ENCODE measurements at places on chromosomes 2 and 18. TPM values are rescaled to one million over a fixed set of nuclear protein-coding genes. Genes with fewer than 3 reads are reported as not detected.

Gene RBBP8
- 29.8 TPM for polyA plus RNA-seq

GRCh38 chr2:57570961-57571360 is 475.6 kb upstream of the VRK2 start:
- DNase-seq = no peak

- no peak for DNase-seq
These were observed 51.5 kb upstream of the CDH19 start for GRCh38 chr18:66655407-66655806.

DNA sequence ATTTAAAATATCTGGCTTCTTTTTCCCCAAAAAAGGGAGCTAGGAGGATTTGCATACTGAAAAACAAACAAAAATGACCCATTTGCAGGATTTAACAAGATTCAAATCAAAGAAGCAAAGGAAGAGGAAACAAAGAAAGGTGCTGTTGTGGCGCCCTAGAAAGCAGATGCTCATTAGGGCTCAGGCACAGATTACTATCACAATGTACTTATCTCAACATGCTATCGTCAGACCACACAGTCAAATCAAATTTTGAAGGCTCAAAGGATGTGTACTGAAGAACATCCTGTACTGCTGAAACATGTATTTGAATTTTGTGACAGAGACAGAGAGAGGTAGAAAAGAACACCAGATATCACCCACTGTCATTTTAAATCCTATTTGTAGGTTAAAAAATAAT is 10.9 kb downstream of the RBMS1 start:
- DNase-seq = no peak

DNA sequence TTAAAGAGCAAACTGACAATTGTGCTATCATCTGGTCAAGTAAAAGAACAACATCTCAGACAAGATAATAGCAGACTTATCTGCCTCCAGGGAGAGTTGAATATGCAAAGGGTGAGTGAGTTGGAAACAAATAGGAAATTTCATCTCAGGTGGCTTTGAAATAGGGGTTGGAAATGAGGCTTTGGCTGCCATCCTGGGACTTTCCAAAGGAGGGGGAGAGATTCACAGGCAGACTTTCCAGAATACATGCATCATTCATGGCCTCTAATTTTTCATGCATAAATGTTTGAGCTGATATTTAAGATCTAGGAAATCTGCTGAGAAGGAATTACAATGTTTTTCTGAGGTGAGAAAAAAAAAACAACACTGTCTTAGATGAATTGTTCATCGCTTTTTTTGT is 300.5 kb downstream of the ALK start:
- DNase-seq = no peak

DNA sequence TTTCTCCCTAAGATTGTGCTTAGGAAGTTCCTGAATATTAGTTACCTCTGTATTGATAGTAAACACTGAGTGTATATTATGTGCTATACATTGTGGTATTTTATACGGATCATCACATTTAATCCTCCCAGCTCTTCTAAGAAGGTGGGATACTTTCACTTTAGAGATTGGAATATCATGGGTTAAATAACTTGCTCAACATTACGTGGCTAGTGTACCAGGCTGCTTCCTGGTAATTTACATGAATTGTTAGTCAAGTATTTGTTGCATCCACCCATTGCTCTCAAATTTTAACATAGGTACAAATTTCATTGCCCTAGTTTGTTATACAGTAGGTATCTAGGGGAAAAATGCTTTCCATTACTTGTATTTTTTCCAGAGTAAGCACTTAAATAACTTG is 21.4 kb downstream of the FAM98A start:
- no peak for DNase-seq

Gene C2orf81
- 1.7 TPM for polyA plus RNA-seq

DNA sequence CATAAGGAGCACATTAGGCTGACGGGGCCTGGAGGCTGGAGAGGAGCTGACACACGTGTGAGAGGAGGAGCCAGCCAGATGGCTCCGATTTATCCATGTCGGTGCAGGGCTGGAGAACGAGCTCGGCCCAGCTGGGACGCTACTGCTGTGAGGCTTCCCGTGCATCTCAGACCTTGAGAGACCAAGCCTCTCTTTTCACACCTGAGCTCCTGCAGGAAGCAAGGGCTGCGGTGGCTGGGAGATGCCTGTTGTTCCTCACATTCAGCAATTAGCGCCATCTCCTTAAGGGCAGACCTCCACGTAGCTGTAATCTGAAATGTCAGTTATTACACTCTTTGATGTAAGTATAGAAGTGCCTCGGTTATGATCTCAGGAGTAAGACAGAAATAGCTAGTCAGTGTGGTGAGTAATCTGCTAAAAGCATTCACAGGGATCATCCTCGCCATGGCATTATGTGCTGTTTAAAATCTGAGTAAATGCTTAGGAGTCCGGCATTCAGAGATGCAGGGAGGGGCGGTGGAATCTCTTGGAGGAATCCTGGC is 107.9 kb downstream of the PRKCE start:
- no peak for DNase-seq

DNA sequence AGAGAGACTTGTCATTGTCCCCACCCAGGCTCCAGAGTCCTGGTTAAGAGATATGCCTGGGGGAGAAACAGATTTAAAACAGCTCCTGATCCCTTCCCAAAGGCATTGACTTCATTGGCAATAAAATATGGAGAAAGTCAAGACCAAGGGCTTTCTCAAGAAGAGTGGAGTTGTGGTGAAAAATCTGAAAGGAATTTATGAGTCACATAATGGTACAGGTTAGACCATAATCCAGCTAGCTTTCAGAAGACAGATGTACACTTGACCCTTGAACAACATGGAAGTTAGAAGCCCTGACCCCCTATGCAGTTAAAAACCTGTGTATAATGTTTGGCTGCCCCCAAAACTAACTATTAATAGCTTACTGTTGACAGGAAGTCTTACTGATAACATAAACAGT is 599.1 kb upstream of the SOX11 start:
- no peak for DNase-seq

DNA sequence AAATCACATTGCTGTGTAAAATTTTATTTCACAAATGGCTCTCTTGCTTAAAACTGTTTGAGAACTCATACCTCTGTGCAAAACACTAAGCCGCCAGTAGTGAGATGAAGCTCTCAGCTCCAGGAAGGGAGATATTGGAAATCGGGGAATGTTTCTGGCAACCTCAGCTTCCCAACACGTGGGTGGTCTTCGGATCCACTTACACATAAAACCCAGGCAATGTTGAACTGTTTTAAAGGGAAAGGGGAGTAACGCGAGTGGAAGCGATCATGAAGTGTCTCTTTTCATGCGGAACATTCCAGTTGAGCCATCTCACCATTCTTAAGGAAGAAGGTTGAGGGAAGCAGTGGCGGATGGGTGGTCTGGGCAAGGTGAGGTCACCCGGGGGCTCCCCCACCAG is 136.8 kb downstream of the ASB1 start:
- DNase-seq = no peak

DNA sequence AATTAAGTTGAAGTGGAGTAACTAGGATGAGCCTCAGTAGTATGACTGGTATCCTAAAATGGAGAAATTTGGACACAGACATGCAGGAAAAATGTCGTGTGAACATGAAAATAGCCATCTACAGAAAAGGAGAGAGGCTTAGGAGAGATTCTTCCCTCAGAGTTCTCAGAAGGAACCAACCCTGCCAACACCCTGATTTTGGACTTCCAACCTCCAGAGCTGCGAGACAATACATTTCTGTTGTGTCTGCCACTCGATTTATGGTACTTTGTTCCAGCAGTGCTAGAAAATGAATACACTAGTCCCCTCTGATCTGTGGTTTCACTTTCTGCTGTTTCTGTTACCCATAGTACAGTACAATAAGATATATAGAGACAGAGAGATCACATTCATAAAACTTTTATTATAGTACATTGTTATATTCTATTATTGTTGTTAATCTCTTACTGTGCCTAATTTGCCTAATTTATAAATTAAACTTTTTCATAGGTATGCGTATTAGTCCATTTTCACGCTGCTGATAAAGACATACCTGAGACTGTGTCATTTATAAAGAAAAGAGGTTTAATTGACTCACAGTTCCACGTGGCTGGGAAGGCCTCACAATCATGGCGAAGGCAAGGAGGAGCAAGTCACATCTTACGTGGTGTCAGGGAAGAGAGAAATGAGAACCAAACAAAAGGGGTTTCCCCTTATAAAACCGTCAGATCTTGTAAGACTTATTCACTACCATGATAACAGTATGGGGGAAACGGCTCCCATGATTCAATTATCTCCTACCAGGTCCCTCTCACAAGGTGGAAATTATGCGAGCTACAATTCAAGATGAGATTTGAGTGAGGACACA is 41.3 kb downstream of the PLEKHA3 start:
- no peak for DNase-seq

DNA sequence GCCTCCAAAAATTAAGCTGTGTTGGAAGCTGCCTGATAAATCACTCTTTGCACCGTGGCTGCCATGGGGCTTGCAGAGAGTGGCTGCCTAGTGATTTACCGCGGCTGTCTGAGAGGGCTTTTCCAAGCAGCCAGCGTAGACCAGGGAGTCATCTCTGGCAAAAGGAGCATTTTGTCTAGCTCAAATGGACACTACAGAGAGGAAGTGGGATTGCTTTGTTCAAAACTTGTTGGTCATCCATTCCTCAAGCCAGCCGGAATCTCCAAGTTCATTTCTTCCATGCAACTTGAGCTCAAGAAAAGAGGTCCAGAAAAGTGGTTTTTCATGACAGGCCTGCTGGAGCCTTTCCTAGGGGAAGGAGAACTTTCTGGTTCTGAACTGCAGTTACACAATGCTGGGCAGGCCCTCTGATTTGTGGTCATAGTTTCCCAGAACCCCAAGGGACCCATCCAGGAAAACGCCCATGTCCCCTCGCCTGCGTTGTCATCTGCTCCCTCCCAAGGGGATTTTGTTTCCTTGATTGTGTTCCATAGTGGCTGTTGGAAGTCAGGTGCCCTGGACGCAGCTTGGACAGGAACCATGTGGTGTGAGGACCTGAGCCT is 108.1 kb downstream of the TRIB2 start:
- peak; percentile 56 for DNase-seq

- DNase-seq = no peak
These were observed 5.5 kb downstream of the SALL3 start for GRCh38 chr18:78984941-78985784.

DNA sequence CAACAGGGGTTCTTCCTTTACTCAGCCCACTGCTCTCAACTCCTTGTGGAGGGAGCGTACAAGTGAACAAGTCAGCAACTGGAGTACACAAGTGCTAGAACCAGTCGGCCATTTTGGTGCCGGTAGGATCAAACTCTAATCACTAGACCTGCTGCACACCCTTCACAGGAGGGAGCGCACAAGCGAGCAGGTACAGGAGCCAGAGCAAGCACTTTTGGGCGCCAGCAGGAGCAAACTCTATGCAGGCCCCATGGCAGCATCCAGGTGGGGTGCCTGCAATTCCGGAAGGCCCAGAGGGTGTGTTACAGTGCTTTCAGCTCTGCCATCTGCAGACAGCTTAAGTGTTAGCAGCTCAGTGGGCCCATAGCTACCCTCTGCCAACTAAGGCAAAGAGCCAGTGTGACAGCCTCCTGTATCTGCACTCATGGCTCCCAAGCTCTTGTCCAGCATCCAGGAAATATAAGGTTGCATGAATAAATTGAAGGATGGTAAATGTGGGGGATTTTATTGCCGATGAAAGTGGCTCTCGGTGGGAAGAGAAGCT is 426.1 kb downstream of the DCC start:
- no peak for DNase-seq

DNA sequence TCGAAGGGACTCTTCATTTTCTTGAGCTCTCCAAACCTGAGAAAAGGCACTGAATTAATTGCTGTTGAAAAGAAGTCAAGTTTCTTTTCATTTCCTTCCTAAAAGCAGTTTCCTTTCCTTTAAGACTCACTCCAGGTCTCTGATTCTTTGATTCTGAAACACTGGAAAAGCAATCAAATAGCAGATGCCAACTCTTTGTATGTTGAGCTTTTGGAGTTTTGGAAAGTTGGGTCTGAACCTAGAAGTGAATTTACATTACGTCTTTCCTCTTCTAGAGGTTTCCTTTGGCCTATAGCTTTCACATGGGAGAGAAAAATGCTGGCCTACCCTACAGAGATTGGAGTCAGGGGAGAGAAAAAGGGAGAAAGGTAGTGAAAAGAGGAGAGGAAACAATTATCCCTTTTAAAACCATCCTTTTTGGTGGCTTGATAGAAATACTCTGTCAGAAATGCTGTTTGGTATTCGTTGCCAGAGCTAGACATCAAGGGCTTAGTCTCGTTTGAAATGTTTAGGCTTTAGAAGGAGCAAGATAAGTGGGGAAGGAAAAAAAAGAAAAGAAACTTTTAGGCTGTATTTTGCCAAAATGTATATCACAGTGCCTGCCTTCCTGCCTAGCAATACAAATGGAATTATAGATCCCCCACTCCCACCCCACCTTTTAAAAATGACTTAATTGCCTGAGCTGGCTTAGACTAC is 187.7 kb downstream of the PRPF40A start:
- no peak for DNase-seq

DNA sequence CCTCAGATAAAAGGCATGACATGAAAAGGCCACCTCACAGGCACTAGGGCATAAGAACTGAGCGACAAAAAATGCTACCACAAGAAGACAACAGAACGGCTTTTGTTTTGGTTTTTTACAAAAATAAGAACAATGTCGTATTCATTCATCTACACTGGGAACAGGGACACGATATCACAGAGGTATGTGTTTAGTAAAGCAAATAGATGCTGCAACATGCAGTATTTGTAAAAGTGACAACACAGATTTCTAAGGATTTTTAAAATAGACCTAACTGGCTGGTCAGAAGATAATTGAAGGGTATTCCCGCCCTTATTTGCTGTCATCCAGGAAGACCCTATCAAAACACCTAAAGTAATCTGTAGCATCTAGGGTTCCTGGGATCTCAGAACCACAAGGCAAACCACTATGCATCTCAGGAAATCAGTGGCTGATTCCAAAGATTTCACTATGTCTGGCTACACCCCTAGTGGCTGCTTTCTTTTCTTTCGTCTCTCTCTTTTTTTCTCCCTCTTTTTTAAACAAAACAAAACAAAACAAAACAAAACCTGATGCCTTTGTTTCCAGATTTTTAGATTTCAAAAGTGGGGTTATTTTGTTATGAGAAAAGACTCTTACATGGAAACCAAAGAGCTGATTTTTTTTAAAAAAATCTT is 97.2 kb downstream of the BCL11A start:
- DNase-seq = no peak

Gene GAREM1
- polyA plus RNA-seq = 2.5 TPM

DNA sequence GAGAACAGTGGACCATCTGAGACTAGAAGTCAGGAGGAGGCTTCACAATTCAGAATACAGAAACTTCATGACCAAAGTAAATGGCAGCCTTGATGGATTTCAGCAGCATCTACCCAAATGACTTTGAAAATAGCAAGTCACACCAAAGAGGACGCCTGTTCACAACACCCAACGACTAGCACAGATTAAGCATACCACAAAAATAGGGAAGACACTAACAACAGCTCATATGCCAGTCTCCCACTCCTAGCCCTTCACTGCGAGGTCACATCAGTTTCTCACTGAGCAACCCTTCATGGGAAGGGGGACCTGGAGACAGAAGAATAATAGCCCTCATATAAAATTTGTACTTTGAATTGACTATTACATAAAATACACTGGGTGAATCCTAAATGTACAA is 228.4 kb upstream of the SLC39A10 start:
- no peak for DNase-seq
